ENCODE measurements at places on chromosomes 3 and 15. TPM values are rescaled to one million over a fixed set of nuclear protein-coding genes. Genes with fewer than 3 reads are reported as not detected.

GRCh38 chr15:50180582-50180981 is 1.4 kb upstream of the SLC27A2 start:
- H3K4me3 ChIP-seq, result no peak overlapping the region
- no peaks in the 10 kb centered on the region for H3K36me3 ChIP-seq
- no peak for DNase-seq
- H3K27me3 ChIP-seq, result peaks cover 37% of the 10 kb centered on the region
- H3K4me1 ChIP-seq, result peaks cover 5% of the 10 kb centered on the region

DNA sequence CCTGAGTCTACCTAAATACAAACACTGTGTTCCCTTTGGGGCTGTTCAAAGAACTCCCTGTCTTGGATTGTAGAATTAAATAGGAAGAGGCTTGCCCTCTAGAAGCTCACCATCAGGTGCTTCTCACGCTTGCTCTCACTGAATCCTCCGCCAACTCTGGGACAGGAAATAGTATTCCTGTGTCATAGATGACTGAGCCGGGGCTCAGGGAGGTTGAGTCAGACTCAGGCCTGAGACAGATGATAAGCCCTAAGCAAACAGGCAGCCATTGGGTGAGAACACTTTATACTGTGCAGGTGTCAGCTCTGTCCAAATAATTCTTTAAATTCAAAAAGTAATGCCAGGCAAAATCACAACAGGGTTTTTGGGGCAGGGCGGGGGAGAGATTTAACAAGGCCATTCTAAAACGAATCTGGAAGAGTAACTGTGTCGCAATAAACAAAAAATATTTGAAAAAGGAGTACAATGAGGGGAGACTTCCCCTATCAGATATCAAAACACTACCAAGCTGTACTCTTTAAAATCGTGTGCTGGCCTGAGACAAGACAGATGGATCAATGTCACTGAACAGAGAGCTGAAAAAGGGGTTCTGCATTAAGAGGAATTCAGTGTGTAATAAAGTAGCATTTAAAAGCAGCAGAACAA is 59.0 kb downstream of the EPHB3 start:
- no peak overlapping the region for H3K27ac ChIP-seq
- peak; percentile 39 for DNase-seq
- no peak overlapping the region for H3K4me3 ChIP-seq
- peaks cover 18% of the 10 kb centered on the region for H3K27me3 ChIP-seq
- H3K4me1 ChIP-seq, result no peaks in the 10 kb centered on the region

- H3K36me3 ChIP-seq, result no peaks in the 10 kb centered on the region
- no peak overlapping the region for H3K27ac ChIP-seq
- H3K27me3 ChIP-seq, result no peaks in the 10 kb centered on the region
- H3K4me3 ChIP-seq, result no peak overlapping the region
- H3K4me1 ChIP-seq, result no peaks in the 10 kb centered on the region
- no peak for DNase-seq
Measured at GRCh38 chr15:95363646-95364045, 966.9 kb upstream of the NR2F2 start.

DNA sequence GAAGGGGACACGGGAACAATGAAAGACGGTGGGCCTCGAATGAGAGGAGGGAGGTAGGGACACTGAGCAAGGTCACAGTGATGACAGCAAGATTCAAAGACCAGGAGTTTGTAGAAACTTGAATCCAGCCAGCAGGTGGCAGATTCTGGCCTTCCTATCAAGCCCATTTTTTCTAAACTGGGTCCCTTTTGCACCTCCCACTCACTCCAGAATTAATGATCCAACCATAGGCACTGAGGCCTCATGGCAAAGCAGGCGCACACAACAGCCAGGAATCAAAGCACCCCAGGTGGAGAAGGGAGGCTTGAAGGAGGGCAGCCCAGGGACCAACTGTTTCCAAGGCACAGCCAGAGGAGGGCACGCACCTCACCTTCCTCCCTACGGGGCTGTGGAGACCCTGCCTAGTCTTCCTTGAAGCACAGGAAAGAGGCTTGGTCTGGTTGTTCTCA is 90.2 kb downstream of the ANP32A start:
- H3K27ac ChIP-seq, result no peak overlapping the region
- peak; percentile 26 for DNase-seq
- H3K36me3 ChIP-seq, result no peaks in the 10 kb centered on the region
- H3K4me3 ChIP-seq, result no peak overlapping the region

DNA sequence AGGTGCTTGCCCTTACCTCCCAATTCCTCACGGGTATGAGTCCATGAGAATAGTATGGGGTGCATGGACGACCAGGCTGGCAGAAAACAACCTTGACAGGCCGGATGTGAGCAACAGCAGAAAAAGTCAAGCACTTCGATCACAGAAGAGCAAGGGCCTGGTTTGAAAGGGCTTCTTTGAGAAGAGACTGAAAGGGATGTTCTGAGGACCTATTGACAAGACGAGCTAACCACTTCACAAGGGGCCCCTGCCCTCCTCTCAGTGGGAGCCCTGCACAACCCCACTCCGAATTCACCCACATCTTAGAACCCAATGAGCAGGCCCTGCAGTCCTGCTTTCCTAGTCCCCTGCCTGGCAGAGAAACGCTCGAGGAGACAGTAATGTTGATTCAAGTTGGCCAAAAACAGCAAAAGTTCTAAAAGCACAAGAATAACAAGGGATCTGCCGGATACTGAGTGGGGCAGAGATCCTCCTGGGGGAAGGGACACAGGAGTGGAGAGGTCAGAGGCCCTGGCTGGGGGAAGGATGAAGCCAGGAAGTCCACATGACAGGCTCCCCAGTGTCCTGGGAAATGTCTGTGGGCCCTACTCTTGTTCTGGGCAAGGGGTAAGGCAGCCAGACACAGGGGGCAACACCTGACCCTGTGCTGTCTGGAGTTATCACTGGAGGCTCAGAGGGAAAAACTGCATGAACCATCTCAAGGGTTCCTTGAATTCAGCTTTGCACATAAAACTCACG is 14.8 kb upstream of the CX3CR1 start:
- DNase-seq, result no peak
- H3K4me3 ChIP-seq, result no peak overlapping the region
- no peaks in the 10 kb centered on the region for H3K4me1 ChIP-seq
- no peak overlapping the region for H3K27ac ChIP-seq

DNA sequence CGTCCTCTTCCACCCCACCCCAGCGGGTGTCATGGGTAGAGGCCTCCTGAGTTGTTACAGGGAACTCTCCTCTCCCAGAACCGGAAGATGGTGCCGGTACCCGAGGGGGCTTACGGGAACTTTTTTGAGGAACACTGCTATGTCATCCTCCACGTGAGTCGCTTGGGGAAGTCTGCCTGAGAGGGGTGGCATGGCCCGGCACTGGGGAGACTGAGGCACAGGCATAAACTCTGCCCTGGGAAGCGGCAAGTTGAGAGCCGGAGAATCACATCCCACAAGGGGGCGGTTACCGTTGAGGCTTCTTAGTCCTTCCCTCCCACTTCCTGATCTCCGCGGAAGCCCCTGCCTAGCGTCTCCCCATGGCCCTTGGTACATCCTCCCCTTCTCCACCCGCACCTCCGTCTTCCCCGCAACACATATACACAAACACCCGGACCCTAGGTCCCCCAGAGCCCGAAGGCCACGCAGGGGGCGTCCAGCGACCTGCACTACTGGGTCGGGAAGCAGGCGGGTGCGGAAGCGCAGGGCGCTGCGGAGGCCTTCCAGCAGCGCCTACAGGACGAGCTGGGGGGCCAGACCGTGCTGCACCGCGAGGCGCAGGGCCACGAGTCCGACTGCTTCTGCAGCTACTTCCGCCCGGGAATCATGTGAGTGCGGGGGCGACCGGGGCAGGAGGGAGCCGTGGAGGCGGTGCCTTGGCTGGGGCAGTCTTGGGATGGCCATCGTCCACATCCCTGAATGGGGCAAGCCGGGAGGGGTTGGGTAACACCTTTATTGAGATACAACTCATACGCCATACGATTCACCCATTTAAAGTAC is 3.4 kb downstream of the VILL start:
- peak; percentile 70 for DNase-seq
- peak overlapping the region; percentile 67 for H3K4me3 ChIP-seq
- H3K27me3 ChIP-seq, result peaks cover 5% of the 10 kb centered on the region
- no peaks in the 10 kb centered on the region for H3K36me3 ChIP-seq
- peaks cover 12% of the 10 kb centered on the region for H3K4me1 ChIP-seq

DNA sequence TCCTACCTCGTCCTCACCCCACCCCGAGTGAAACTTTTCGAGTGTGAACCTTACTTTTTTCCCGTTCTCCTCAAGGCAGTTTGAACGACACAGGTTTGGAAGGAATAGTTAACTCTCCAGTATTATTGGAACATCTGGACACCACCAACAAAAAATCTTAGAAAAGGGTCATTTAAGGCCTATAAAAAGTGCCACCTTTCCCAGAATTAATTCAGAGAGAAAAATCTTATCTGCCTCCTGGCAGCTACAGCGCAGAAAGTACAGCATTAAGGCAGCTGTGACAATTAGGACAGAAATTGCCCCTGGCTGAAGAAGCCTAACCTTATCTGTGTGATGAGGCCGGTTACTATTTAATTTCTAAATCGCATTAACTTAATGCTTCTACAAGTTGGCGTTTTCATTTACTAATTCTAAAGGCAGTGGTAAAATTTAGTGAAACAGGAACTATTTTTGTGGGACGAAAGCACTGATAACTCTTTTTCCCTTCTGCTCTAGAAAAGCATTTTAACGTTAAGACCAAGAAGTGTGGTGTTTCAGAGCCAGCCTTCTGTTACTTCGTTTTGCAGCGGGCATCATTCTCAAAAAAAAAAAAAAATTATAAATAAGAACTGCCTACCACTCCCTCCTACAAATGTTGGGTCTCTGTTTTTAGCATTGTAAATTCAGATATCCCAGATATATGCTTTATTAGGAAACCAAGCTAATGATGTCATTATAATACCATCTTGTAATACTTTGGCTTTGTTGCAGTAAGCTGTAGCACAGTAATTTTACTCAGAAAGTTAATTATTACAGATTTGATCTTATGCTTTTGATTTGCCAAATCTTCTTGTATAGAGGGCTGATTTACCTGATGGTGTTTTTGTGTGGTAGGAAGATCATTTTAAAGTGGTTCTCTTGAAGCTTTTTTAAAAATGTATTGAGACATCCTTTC is 1.4 kb downstream of the ATP11B start:
- H3K27ac ChIP-seq, result peak overlapping the region; percentile 79
- peaks cover 8% of the 10 kb centered on the region for H3K27me3 ChIP-seq
- DNase-seq, result no peak
- peaks cover 10% of the 10 kb centered on the region for H3K4me1 ChIP-seq
- no peaks in the 10 kb centered on the region for H3K36me3 ChIP-seq

DNA sequence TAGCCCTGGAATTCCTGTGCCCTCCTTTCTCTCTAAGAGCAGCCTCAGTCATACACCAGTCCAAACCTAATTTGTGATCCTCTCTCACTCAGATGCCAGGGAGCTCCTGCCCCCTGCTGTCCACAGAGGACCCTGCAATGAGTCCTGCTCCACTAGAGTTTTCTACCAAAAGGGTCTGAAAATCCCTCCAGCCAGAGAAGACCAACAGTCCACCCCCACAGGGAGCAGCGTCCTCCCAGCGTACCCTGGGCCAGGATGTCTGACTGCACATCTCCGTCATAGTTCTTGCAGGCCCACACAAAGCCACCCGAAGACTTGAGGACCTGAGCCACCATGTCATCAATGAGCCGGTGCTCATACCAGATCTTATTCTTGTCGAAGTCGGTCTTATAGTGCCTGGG is 15.4 kb downstream of the IDH2 start:
- no peaks in the 10 kb centered on the region for H3K27me3 ChIP-seq
- H3K4me1 ChIP-seq, result no peaks in the 10 kb centered on the region
- no peak overlapping the region for H3K4me3 ChIP-seq
- no peak for DNase-seq

DNA sequence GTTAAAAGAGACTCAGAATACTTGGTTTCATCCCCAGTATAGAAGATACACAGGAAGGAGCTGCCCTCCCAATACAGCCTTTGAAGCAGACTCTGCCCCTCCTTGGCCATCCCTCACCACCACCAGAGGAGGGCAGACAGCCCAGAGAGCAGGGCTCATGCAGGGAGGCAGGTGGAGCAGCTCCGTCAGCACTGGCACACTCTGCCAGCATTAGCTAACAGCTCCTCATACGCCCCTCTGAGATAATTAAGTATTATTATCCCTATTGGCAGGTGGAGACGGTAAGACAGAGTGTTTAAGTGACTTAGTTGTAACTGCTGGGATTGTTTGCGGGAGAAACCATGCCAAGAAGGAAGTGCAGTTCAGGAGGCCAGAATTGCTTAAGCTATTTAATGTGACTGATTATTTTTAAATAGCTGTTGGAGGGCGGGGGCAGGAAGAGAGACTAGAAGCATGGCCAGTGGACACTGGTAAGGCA is 434.0 kb downstream of the EPHB1 start:
- no peaks in the 10 kb centered on the region for H3K4me1 ChIP-seq
- no peak overlapping the region for H3K4me3 ChIP-seq
- DNase-seq, result no peak
- H3K27me3 ChIP-seq, result no peaks in the 10 kb centered on the region
- H3K27ac ChIP-seq, result no peak overlapping the region
- no peaks in the 10 kb centered on the region for H3K36me3 ChIP-seq

DNA sequence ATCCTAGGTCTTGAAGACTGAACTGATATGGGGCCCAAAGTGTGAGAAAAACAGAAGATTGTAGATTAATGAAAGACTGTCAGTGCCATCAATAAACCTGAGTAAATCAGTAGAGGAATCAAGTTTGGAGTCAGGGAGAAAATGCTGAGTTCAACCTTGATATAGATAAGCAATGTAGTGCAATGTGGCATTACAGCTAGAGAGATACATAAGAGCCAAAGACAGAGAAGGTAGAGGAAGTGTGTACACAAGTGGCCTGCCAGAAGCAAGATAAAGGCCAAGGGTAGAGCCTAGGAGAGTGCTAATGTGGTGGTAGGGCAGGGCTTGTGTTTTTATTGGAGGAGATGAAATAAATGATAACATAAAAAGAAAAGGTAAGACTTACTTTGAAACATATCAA is 26.0 kb upstream of the EID1 start:
- no peak overlapping the region for H3K27ac ChIP-seq
- H3K4me3 ChIP-seq, result no peak overlapping the region
- H3K4me1 ChIP-seq, result peaks cover 10% of the 10 kb centered on the region
- H3K27me3 ChIP-seq, result no peaks in the 10 kb centered on the region

GRCh38 chr15:54347082-54347827 is 369.0 kb downstream of the UNC13C start:
- no peaks in the 10 kb centered on the region for H3K36me3 ChIP-seq
- no peak overlapping the region for H3K4me3 ChIP-seq
- no peak overlapping the region for H3K27ac ChIP-seq
- no peak for DNase-seq

DNA sequence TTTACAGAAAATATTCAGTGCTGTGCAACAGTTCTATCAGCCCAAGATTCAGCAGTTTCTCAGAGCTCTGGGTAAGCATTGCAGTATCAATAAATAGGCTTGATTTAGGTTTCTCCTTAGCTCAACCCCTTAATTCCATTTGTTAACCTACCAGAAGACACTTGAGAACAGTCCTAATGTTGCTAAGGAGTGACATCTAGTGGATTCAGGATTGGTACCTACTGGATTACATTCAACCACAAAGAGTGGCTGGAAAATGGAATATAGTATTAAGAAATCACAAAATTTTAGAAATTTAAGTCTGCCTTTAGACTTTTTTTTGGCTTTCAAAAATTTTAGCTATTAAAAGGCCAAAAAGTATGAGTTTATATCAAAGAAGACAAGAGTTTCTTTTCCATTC is 34.7 kb downstream of the POLG start:
- H3K27me3 ChIP-seq, result no peaks in the 10 kb centered on the region
- H3K4me3 ChIP-seq, result no peak overlapping the region
- H3K36me3 ChIP-seq, result peaks cover 13% of the 10 kb centered on the region
- H3K4me1 ChIP-seq, result no peaks in the 10 kb centered on the region
- no peak overlapping the region for H3K27ac ChIP-seq

The GPR62 gene
- not detected for total RNA-seq

The PAQR5 gene
- 0.87 TPM for total RNA-seq

The CKMT1A gene
- 1.2 TPM for total RNA-seq

The CLDN16 gene
- total RNA-seq, result 0.50 TPM

The SSUH2 gene
- not detected for total RNA-seq

The SLC6A20 gene
- total RNA-seq, result not detected
